Kasumi-1 (cell line): ENCODE measurements at places on chromosomes 13 and 19.

- DNase-seq = no peak
Measured at GRCh38 chr13:60414177-60414576, 17.2 kb downstream of the TDRD3 start.

- peak; percentile 81 for DNase-seq
Measured at GRCh38 chr13:79128158-79128557, 277.9 kb downstream of the RBM26 start.

GRCh38 chr13:101523154-101524131 is 71.0 kb downstream of the ITGBL1 start:
- no peak for DNase-seq

DNA sequence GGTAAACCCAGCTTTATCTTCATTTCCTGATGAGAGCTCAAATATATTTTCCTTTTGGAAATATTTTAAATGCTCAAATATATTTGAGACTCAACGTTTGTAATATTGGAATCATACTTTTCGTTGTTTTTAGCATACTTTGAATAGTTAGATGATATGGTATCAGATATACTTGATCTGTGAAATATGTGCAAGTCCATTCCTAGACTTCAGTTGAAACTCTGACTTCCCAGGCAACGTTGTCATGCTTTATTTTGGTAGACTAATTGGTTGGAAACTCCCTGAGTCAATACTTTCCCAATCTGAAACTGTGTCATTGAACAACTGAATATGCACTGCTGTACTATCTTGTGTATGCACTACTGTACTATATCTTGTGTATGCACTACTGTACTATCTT is 378.5 kb downstream of the MYO16 start:
- DNase-seq = no peak

- DNase-seq = no peak
Measured at GRCh38 chr19:13537454-13537853, 31.2 kb upstream of the CACNA1A start.

- no peak for DNase-seq
Measured at GRCh38 chr13:72181661-72182060, 314.7 kb upstream of the DACH1 start.

DNA sequence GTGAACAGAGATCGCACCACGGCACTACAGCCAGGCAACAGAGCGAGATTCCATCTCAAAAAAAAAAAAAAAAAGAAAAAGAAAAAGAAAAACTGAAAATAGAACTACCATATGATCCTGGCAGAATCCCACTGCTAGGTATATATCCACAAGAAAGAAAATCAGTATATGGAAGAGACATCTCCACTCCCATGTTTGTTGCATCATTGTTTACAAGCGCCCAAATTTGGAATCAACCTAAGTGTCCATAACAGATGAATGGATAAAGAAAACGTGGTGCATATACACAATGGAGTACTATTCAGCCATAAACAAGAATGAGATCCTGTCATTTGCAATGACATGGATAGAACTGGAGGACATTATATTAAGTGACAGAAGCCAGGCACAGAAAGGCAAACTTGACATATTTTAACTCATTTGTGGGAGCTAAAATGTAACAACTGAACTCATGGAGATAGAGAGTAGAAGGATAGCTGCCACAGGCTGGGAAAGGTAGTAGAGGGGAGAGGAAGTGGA is 26.1 kb downstream of the DYRK1B start:
- no peak for DNase-seq

- peak; percentile 85 for DNase-seq
Measured at GRCh38 chr13:42354241-42355091, 82.5 kb downstream of the AKAP11 start.

- DNase-seq = no peak
Measured at GRCh38 chr19:49872245-49873128, 4.7 kb downstream of the AKT1S1 start.
